Stimulated activated CD8-positive, alpha-beta memory T cell treated with anti-CD3 and anti-CD28 coated beads, Interleukin-7, amount 100 ng/mL, for 4 hours (primary cell): ENCODE measurements at places on chromosomes 12 and 14.

GRCh38 chr12:119479121-119479561 lies 114.4 kb upstream of the TMEM233 start:
- DNase-seq = no peak

DNA sequence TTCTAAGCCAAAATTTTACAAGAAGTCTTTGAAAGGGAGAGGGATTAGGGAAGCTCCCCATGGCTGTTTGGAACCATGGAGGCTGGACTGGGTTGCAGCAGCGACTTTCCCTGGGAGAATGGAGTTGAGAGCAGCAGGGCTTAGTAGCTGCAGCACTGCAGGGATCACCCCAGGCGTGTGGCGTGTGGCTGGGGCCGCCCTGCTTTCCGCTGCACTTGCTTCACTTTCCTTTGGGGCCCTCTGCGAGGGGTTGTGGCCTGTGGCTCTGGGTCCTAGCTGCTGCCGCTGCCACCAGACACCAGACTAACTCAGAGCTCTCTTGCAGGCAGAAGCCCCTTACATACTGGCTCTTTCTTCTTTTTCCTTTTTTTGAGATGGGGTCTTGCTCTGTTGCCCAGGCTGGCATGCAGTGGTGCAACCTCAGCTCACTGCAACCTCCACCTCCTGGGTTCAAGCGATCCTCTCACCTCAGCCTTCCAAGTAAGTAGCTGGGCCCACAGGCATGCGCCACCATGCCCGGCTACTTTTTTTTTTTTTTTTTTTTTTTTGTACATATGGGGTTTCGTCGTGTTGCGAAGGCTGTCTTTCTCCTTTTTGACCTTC lies 25.4 kb downstream of the CCDC62 start:
- no peak for DNase-seq

DNA sequence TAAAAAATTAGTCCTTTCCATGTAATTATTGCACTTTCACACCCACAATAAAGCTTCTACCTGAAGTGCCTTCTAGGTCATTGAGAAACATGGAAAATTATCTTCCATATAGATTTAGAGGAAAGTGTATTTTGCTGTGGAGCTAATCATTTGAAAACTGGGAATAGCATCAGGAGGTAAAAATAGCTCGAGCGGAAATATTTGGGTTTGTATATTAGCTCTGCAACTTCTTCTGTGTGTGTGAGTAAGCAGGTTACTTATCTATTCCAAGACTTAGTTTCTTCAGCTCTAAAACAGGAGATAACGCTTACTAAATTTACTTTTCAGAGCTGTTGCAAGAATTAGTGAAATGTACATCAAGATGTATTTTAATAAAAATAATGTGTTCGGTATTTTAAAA lies 95.0 kb upstream of the MON2 start:
- no peak for DNase-seq

GRCh38 chr12:32080435-32080834 lies 26.2 kb upstream of the BICD1 start:
- no peak for DNase-seq

- no peak for DNase-seq
Measured at GRCh38 chr14:53946404-53947093, 10.1 kb downstream of the BMP4 start.

- no peak for DNase-seq
Measured at GRCh38 chr12:52419656-52420055, 13.5 kb upstream of the KRT82 start.

DNA sequence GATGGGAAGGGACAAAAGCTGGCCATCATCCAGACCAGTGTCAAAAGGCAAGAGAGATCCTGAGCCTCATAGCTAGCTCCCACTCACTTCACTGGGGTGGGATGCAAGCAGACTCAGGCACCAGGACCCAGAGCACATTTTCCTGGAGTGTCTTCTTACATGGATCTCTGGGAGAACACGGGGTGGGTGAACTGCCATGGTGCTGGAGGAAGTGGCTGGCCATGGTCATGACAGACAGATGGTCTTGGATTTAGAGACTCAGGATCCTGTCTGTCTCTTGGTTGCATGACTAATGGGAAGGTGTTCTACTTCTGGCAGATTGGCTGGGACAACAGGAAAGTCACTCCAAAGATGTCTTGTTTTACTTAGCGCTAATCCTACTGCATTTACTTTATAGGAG lies 311.5 kb downstream of the ATP23 start:
- no peak for DNase-seq

- no peak for DNase-seq
Measured at GRCh38 chr14:73364559-73364958, 93.8 kb downstream of the NUMB start.

DNA sequence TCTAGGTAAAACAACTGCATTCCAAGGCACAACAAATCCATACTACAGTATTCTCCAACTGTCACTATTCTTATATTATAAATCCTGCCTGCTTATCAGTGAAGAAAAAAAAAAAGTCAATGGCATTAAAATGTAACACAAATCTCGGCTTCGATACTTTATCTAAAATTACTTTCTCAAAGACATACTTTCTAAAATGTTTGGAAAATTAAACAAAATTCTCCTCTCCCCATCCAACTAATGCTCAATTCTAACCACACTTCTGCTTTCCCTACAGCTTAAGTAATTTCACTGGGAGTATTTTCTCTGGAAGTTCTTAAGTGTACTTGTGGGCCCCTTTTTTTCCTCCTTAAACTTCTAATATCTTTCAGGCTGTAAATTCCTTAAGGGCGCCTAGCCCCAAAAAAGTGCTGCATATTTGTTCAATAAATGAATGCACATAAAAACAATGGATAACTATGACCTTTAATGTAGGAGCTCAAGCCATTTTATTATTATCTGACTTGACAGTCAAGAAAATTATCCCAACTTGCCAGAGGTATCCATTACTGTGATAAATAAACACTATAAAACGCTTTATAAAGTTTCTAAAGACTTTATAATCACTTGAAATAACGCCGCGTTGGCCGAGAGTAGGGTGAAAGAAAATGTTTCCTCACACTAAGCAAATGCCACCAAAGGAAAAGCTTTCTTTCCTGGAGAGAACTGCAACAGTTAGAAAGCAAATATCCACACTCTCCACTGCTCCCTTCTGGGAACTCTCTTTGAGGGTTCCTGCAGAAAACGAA lies 977 bp downstream of the HEATR5A start:
- DNase-seq = no peak

GRCh38 chr12:52789637-52790426 lies 6.1 kb downstream of the KRT3 start:
- DNase-seq = no peak

DNA sequence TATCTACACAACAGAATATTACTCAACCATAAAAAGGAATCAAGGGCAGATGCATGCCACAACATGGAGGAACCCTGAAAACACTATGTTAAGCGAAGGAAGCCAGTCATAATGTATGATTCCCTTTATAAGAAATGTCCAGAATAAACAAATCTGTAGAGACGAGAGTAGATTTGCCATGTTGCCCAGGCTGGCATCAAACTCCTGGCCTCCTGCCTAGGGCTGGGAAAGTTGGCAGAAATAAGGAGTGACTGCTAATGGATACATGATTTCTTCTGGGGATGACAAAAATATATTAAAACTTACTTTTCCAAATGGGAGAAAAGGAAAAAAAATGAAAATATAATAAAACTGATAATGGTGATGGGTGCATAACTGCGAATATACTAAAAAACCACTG lies 10.9 kb downstream of the CLIP1 start:
- DNase-seq = no peak

- DNase-seq = no peak
Measured at GRCh38 chr14:72024504-72024903, 92.3 kb downstream of the RGS6 start.

GRCh38 chr12:74317078-74317601 lies 220.5 kb upstream of the ATXN7L3B start:
- no peak for DNase-seq

- no peak for DNase-seq
Measured at GRCh38 chr12:89262855-89263552, 89.3 kb downstream of the DUSP6 start.

- DNase-seq = no peak
Measured at GRCh38 chr12:80325167-80325959, 118.7 kb upstream of the PTPRQ start.

- no peak for DNase-seq
Measured at GRCh38 chr14:59631237-59631636, 54.6 kb upstream of the CCDC175 start.

- DNase-seq = no peak
Measured at GRCh38 chr14:81170829-81171195, 49.9 kb downstream of the GTF2A1 start.

DNA sequence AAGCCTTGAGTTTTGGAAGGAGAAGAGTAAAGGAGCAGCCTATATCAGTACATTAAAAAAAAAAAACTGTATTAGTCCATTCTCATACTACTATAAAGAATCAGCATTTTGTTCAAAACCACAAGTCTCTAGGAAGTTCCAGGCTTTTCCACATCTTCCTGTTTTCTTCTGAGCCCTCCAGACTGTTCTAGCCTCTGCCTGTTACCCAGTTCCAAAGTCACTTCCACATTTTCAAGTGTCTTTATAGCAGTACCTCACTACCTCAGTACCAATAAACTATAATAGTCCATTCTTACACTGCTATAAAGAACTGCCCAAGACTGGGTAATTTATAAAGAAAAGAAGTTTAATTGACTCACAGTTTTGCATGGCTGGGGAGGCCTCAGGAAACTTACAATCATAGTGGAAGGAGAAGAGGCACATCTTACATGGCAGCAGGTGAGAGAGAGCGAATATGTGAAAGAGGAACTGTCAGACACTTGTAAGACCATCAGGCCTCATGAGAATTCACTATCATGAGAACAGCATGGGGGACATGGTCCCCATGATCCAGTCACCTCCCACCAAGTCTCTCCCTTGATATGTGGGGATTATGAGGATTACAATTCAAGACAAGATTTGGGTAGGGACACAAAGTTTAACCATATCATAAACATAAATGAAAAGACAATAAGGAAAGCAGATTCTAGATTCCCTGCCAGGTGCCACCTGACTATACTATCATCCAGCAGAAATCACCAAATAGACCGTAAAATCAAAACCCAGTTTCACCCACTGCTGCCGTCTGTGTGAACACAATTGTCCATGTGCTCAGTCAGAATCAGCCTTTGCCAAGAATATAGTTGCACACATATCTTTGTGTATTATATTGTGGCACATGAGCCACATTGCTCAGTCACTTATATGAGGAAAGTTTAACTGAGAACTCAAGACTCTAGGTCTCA lies 27.8 kb downstream of the TOGARAM1 start:
- no peak for DNase-seq

DNA sequence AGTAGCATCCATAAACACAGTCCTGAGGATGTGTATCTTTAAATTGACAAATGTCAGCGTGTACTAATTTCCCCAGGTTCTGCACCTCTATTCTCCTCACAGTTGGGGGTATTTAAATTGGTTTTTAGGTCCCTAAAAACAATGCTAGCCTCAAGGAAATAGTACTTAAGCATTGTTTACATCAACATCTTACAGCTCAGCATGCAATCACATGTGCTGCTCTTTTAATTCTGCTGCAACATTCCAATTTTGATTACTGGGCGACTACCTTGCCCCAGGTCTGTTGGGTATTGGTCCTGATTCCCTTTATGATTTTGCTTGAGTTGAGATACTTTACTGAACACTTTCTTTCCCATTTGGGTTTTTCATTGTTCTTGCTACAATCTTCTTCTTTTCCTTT lies 616.6 kb downstream of the CCER1 start:
- no peak for DNase-seq
